ENCODE measurements at places on chromosomes 11 and 22. TPM values are rescaled to one million over a fixed set of nuclear protein-coding genes. Genes with fewer than 3 reads are reported as not detected.

Gene TTC36
- total RNA-seq: not detected

Gene GALNT18
- 2.7 TPM for total RNA-seq

Gene OR5D16
- total RNA-seq: not detected

Gene RASSF10
- not detected for total RNA-seq

Gene ZNF214
- total RNA-seq: not detected

All from activated CD4-positive, alpha-beta memory T cell treated with anti-CD3 and anti-CD28 coated beads for 36 hours (primary cell).